Fibroblast of gingiva (primary cell): ENCODE measurements at places on chromosomes 11 and 22.

DNA sequence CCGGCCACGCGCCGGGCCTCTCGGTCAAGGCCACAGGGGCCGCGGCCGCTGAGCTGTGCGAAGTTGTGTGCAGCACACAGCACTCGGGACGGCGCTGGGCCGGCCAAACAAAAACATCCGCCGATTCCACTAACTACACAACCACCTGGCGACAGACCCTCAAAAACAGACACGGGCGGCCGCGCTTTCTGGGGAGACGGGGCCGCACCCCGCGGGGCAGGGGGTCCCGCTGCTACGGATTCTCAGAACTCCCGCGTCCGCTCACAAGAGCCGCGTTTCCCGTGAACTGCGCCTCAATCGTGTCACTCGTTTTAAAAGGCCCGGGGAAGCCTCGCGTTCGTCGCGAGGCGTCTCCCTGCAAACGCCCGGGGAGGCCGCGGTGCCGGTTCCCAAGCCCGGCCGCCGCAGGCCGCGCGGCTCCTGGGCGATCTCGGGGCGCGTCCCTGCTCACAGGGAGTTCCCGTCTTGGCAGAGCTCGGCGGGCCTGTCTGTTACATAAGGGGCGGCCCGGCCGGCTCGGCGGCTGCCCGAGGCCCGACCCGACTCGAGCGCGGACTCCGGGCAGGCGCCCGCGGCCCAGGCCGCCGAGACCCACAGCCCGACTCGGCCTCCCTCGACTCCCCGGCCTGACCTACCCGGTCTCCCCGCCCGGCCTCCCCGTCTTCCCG, 936 bp downstream of the BRD1 start:
- peak; percentile 48 for DNase-seq

DNA sequence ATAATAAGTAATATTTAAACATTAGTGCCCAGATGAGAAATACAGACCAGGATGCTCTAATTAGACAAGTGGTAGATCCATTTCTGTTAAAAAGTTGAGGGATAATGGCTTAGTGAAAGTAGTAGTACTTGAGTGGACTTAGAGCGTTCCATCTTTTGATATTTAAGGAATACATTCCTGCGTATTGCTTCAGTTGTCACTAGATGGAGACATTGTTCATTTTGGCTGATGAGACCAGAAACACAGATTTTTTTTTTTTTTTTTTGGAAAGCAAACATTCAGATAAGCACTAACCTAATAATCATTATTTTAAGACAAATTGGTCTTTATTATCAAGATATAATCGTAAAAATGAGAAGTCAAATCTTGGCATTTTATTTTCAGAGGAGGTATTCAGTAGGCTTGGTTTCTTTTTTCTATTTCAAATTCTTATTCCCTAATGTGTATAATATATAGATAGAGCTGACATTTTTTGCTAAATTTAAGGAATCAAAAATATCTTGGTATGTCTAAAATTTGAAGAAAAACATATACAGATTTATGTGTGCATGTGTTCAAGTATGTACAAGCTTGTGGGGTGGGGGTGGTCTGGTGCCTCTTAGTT, 92.9 kb downstream of the DYNC2H1 start:
- DNase-seq = peak; percentile 35

DNA sequence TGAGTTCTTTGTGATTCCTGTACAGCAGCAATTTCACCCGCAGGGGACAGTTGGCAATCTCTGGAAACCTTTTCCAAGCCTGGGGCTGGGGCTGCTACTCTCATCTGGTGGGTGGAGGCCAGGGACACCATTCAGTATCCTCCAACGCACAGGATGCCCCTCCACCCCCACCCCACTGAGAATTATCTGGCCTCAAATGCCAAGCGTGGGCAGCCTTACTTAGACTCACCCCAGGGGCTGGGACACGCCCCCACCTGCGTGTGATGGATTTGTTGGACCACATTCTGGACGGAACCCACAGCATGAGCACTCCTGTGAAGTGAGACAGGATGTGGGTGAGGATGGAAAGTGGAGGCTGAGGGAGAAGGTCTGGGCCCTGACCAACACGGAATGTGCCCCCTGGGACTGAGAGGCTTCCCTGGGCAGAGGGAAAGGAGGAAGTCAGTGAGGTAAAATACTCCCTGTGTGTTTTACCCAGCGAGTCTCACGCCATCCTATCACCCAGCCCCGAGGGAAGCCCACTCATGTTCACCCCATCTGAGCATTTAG, 13.7 kb downstream of the RASD2 start:
- DNase-seq = no peak

- no peak for DNase-seq
Observed at GRCh38 chr11:6799402-6799801, at the start of gene OR6A2. Gene OR6A2, minus strand, starts transcription at chr11:6799689. Its CDS starts 3,981 bp downstream, at chr11:6795708.

DNA sequence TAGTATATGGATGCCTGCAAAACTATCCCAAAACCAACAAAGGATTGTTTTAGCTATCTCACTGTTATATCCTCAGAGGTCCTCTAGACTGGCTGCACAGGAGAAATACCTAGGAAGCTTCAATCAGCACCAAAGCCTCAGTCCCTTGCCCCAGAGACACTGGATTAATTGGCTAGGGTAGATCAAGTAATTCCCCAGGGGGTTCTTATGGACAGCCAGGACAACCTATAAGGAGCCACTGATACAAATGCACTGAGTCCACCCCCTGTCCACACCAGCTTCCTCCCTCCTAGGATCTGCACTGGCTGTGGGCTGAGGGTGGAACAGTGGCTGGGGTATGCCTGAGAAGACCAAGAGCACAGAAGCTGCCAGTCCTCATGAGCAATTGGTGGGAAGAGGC, 16.3 kb downstream of the ADORA2A start:
- DNase-seq = no peak

- DNase-seq = peak; percentile 96
Observed at GRCh38 chr11:96200243-96200642, 142.8 kb downstream of the MAML2 start.

GRCh38 chr11:69635195-69635594, 5.8 kb upstream of the CCND1 start:
- DNase-seq = no peak

DNA sequence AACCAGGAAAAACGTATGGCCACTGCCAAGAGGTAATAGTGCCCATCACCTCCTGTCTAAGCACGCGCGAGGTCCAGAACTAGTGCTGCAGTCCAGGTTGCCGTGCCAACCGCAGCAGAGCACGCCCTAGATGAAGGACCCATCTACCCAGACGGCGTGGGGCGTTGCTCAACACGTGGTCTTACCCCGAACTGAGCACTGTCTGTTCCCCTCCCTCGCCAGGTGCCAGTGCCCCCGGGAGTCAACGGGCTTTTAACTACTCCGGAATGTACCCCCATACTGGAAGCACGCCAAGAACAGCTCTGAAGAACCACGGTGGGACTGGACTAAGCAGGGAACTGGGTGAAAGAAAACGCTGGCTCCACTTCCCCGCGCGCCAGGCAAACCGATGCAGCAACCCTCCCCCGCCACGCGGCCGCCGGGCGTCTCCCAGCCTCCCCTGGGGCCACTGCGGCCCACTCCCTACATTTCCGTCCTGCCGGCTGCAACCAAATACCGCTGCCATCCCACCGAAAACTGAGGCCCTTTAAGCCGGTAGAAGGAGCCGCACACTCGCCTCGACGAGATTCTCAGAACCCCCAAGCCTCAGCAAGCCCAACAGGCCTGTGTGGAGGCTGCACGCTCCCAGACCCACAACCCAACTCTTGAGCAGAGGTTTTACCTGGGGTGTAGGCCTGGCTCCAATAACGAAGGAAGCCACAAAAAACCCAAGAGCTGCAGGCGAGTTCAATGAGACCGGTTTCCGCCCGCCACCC, at the start of gene HSPA8:
TSS of gene HSPA8 (minus strand) at position 734 of the 755 bp plus-strand sequence. CDS start 812 bp downstream, outside the sequence.
- peak; percentile 57 for DNase-seq

DNA sequence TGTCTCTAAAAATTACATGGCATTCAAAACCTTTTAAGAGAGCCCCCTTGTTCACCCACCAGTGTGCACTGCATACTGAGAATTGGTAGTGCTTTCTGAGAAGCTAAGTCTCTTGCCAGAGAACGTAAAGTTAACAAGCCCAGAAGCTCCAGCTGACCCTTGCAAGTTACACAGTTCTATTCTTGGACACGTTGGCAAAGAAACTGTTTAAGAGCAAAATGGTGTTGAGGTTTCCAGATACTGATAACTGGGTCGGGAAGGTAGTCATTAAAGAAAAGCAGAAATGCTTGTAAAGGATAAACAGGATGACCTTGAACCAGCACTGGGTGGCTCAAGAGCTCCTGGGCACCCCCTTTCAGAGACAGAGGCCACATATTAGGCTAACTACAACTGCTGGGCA, 284.8 kb downstream of the CADM1 start:
- no peak for DNase-seq

DNA sequence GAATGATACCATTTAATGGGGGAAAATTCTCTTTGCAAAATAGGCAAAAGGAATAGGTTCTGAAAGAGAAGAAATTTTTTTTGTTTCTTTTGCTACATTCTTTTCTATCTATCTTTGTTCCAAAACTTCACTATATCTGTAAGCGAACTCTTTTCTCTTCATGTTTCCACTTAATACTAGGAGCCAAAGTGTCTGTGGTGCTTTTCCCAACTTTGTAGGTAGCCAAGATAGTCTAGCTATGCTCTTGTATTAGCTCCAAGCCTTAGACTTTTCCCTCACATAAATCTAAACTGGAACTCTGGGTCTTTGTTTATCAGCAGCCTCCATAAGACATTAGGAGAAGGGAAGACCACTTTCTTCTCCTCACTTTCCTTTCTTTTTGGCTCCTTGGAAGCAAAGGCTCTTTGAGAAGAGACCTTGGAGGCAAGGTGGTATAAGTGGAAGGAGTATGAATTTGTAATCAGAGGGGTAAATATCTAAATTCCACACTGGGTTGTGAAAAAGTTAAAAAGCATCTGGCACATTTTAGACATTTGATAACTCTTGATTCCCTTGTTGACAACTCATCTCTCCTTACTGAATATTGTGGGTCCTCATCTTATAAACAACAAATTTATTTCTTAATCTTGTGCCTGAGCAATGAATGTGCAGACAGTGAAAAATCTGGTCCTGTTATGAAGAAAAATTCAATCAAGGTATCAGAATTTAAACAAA, 130.0 kb downstream of the EHF start:
- DNase-seq = peak; percentile 37

DNA sequence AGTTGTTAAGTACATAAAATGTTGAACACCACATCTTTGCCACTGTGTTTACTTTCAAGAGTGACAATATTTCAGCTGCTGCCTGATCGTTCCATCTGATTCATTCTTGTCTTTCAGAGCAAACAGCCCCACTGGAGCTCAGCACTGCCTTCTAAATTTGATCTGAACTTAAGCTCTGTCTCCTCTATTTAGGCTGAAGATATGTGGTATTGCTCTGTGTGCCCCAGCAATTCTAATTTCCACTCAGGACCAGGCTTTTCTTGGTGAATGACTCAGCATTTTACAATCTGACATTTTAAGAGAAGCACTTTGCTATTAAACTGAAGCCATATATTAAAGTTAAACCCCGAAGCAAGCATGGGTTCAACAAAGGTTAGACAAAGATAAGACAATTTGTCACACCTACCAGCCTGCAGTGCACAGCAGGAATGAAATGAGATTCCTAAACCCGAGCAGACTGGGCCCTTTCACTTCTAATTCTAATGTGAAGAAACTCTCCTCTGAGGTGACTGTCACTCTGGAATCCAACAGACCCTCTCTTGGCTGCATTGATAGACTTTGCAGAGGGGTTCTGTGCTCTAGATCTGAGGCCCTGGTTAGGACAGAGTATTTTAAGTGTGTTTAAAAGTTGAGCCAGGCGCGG, 41.7 kb upstream of the PLET1 start:
- DNase-seq = peak; percentile 24

- DNase-seq = peak; percentile 65
Observed at GRCh38 chr11:124801636-124802312, 1.6 kb upstream of the MSANTD2 start.

DNA sequence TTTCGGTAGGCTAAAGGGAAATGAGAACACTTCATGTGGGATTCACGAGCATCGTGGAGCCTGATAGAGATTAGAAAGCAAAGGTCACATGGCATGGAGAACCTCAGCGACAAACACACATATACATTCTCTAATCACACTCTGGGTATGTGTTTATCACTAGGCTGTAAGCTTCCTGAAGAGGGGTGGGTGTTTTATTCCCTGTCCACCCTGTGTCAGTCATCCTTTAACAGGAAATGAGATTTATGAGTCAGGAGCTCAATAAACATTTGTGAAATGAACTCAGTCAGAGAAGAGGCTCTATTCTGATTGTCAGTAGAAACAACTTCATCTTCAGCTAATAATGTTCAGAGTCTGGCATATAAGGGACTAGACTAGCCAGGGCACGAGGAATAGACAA, 71.7 kb upstream of the EIF3M start:
- no peak for DNase-seq

- DNase-seq = no peak
Observed at GRCh38 chr22:25908755-25909154, 166.8 kb downstream of the MYO18B start.

GRCh38 chr11:115848080-115848479, 343.9 kb upstream of the CADM1 start:
- no peak for DNase-seq

- DNase-seq = no peak
Observed at GRCh38 chr22:45972091-45972888, 4.7 kb downstream of the WNT7B start.

GRCh38 chr11:17752144-17752543, 17.6 kb downstream of the KCNC1 start:
- DNase-seq = no peak

- DNase-seq = no peak
Observed at GRCh38 chr11:3840004-3840869, 522 bp downstream of the RHOG start.

GRCh38 chr11:108393046-108393445, 74.3 kb downstream of the C11orf65 start:
- DNase-seq = no peak

GRCh38 chr11:27902981-27903624, 202.8 kb upstream of the BDNF start:
- DNase-seq = peak; percentile 43

DNA sequence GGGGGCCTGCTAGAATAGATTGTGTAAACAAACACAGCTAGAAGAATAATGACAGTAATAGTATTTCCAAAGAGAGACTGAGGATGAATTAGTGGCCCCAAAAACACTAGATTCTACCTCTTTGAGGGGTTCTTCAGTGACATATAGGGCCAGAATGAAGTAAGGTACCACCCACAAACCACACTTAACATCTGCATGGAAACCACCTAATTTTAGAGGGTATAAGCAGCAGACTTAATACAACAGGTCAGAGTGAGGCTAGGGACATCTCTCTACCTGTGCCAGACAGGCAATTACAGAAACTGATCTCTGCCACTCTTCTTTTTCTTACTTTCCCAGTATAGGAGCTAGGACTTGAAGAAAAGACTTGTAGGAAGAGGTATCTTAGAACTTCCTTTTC, 20.1 kb downstream of the ELP4 start:
- no peak for DNase-seq

GRCh38 chr11:27977031-27977430, 130.9 kb downstream of the KIF18A start:
- no peak for DNase-seq
